ENCODE measurements at places on chromosomes 3 and 15.

DNA sequence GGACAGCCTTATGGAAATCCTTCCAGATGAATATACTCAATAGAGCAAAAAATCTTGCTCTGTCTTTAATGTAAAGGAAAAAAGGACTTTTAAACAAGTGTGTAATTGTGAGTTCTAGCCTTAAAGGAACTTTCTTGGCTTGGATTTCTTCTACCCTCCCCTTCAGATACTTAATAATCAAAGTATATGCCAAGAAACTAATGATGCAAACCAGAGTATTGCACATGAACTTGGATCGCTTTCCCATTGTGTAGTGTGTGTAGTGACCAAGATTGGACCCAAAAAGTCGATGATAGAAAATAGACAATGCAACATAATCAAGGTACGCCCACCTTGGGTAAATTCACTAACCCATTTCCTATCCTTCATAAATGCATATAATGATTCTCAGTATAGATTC lies 123.8 kb downstream of the TIGIT start:
- no peak for DNase-seq

DNA sequence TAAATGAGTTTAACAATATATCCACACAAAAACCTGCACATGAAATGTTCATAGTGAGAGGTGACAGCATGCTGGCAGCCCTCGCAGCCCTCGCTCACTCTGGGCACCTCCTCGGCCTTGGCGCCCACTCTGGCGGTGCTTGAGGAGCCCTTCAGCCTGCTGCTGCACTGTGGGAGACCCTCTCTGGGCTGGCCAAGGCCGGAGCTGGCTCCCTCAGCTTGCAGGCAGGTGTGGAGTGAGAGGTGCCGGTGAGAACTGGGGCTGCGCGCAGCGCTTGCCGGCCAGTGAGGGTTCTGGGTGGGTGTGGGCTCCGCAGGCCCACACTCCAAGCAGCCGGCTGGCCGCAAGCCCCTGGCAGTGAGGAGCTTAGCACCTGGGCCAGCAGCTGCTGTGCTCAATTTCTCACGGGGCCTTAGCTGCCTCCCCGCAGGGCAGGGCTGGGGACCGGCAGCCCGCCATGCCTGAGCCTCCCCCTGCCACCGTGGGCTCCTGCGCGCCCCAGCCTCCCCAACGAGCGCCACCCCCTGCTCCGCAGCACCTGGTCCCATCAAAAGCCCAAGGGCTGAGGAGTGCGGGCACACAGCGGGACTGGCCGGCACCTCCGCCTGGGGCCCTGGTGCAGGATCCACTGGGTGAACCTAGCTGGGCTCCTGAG lies 3.4 kb downstream of the CCDC13 start:
- no peak for DNase-seq

- no peak for DNase-seq
These were observed 52.0 kb upstream of the NEO1 start for GRCh38 chr15:73000293-73000692.

DNA sequence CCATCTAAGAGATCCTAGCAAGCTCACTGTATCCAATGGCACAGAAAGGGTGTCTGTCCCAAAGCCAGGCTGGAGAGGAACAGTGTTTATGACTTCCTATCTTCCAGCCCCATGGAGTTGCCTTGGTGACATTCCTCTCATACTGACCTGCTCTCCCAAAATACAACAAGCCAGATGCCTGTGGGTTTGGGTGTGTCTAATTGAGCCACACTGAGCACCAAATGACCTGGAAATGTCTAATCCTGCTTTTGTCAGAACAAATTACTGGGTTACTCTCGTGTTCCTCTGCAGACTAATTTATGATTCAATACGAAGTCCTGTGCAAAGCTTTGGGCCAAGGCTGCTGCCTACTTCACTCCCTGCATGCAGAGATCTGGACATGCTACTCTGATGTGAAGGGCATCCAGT lies 98.1 kb upstream of the STRIT1 start:
- DNase-seq = no peak
